ENCODE measurements at places on chromosomes 6 and 20.

DNA sequence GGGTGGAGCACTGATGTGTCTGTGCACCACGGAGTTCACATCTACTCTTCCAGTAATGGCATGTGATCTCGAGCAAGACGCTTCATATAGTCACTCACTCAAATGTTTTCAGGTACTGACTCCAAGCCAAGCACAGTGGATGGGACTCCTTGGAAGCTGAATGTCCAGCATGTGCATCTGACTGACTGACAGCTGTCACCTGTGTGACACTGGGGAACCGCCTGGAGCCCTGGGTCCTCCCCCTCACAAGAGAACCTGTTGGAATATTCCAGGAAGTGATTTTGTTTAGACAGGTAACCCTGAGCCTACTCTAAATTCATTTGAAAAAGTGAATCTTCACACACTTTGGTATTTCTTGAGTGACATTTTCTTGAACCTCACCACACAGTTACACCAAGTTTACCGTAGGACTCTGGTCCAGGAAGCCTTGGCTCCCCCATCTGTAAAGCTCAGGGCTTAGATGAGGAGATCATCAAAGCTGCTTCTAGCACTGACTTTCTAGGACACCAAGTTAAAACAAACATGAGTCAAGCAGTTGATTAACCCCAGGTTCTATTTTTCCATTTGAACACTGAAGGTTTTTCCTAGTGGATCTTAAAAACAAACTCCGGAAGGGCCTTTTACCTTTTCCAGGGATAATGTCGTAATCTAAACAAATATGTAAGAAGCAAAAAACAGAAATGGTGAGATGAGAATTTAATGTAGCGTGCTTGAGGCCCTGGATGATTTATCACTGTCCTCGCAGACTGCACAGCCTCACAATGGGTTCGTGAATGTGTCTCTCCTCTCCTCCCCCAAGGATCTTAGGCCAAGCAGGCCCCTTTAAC is 50.1 kb downstream of the EDN3 start:
- no peak for DNase-seq

DNA sequence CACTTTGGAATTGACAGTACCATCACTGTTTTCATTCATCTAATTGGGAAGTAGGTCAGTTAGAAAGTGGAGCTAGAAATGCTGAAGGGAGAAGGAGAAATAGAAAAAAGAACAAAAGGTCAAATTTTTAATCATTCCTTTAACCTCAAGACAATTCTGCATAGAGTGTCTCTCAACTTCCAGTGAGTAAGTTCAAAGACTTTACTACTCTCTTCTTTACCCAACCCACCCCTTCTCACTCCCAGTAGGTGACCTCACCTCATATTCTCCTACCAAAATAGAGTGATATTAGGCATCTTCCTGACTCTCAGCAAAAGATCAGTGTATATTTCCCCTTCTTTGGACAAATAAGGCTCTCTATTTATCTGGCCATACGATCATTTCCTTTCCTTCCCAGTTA is 340.0 kb upstream of the JAG1 start:
- no peak for DNase-seq

GRCh38 chr6:71698702-71699101 is 187.6 kb upstream of the RIMS1 start:
- no peak for DNase-seq

GRCh38 chr6:144285798-144286502 is 815 bp downstream of the UTRN start:
- peak; percentile 28 for DNase-seq

- no peak for DNase-seq
Observed at GRCh38 chr6:155628306-155628705, 172.7 kb upstream of the NOX3 start.

DNA sequence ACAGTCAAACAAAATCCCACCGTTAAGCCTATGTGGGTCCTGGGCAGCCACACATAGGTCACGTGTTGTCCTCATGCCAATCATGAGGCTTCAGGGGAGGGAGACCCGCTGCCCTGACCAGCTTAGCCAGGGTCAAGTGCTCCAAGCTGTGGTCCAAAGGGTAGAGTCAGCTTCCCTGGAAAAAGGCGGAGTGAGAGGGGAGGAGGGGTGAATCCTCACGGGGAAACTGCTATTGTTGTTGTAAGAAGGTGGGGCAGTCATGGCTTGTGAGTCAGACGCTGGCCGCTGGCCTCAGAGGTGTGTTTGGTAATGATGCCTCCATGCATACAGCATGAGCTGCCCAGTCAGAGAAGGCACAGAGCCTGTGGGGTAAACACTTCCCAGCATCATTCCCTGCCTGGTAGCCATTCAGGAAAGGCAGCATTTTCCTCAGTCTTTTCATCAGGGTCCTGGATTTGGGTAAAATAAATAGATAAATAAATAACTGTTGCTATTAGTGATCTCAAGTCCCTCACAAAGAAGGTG is 8.7 kb downstream of the CST3 start:
- no peak for DNase-seq

DNA sequence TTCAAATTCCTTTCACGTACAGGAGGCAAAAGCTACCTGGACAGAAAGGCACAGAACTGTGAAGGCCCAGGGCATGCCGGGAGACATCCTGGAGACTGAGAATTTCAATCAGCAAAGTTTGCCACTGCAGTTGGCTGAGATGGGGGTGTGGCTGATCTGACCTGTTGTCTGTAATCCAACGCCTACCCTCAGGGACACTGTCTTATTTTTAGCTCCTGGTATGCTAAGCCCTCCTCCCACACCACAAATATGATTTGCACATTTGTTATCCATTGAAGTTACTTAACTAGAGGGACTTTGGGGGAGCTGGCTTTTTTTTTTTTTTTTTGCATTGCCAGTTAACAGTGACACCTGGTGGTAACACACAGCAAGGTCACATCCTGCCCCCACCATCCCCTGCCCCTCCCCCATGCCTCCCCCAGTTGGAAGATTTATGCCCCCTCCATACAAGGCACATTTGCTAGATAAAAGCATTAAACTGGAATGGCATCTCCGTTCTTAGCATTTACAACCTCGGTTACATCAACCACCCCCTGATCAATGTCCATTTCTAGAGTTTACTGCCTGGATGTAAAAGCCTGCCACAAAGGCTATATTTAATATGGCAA is 40.4 kb downstream of the TTI1 start:
- DNase-seq: no peak

DNA sequence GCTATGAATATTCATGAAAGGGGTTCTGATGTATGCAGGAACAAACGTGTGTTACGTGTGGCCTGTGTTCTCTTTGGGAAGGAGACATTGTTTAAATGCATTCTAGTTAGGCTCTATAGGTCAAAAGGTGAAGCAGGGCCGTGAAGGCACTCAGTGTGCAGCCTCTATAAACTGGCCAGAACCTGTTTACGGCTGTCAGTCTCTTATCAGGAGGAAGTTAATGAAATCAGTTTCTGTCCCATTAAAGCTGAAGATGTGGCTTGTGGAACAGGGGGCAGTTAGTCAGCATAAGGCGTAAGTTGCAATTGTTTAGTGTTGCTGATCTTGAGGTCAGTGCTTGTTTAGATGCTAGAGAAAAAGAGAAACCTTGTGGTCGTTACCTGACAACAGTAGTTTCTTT is 111.5 kb upstream of the KCNG1 start:
- no peak for DNase-seq

DNA sequence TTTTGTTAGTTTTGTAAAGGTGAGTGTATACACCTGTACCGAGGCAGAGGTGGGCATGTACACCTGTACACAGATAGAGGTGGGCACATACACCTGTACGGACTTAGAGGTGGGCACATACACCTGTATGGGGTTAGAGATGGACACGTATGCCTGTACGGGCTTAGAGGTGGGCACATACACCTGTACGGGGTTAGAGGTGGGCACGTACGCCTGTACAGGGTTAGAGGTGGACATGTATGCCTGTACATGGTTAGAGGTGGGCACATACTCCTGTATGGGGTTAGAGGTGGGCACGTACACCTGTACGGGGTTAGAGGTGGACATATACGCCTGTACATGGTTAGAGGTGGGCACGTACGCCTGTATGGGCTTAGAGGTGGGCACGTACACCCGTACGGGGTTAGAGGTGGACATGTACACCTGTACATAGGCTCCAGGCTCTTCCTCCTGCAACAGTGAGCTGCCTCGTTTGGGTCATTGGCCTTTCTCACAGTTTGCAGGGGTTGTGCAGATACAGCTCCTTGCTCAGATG is 63.7 kb downstream of the PHACTR3 start:
- no peak for DNase-seq

DNA sequence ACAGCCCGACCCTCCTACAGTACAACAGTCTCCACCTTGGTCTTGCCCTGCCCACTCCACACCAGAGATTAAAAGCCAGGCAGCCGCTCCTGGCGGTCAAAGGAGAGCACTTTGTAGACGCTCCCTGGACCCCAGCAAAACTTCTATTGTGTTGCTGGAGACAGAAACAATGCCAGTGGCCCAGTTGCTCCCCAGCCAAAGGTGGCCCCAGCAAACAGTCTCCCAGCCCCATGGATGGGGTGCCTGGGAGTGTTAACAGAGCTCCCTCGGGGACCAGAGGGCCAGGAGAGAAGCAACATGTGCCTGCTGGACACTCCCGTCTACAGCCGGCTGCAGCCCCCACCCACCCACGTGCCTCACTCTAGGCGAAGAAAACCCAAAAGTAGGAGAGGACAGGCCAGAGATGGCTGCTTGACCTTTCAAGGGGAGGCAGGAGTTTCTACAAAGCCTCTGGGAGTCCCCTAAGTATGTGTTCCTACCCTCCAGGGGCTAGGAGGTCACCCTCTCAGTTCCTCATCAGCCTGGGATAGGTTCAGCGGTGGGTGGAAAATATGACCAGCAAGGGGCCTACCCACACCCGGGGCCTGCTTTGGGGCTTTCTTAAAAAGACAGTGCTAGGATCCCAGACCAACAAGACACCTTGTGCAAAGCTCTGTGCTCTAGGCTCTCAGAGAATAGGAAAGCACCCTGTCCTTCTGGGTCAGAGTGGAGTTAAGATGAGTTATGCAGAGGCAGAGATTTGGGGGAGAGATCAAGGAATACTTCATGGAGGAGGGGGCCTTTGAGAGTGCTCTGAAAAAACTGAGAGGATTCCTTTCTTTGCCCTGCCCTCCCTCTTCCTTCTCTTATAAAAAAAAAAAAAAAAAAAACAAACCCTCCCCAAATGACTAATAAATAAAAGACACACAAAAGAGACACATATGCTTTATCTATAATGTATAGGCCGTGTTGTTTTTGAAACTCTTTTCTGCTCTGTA is 19.0 kb upstream of the PREX1 start:
- no peak for DNase-seq

DNA sequence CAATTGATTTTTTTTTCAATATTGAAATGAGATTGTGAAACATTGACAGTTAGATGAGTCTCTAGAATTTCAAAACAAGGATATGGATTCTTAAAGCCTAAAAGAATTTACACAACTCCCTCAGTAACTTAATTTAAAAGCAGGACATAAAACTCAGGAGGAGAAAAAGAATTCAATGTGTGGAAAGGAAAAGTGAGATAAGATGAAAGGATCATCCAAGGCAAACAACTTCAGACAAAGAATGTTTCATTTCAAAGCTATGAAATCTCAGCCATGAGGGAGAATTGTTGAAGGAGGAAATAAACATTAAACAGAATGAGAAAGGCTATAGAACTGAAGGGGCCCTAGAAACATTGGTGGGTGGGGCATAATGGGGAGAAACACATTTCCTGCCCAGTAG is 191.7 kb upstream of the NOX3 start:
- no peak for DNase-seq

DNA sequence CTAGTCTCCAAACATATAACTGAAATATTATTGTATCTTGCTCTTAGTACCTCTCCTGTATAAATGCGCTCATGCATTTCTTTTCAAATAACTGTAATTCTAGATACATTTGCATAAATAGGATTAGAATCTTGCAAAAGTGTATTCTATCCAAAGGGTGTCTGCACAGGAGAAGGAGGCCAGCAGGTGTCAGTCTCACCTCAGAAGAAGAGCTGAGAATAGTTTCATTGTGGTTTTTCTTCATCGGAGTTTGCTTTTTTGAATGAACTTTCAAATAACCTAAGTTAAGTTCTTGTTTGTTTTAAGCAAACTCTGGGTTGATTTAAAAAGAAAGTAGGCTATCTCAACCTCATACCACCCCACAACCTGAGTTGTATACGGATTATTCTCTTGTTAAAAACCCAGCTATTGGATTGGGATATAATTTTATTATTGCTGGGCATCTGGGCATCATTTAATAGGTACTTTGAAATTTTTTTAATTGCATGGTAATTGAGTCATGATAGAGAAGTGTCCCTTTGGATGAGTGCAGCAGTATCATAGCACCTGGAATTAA is 125.0 kb upstream of the MLIP start:
- DNase-seq: no peak
